Stimulated activated CD8-positive, alpha-beta memory T cell treated with anti-CD3 and anti-CD28 coated beads, Interleukin-12 subunit alpha, Interleukin-12 subunit beta, amount 100 ng/mL, for 4 hours (primary cell): ENCODE measurements at places on chromosomes 6 and 20.

GRCh38 chr6:17957904-17958620 is 29.4 kb downstream of the KIF13A start:
- no peak for DNase-seq

GRCh38 chr6:36852481-36853147 is 13.4 kb upstream of the CPNE5 start:
- DNase-seq, result no peak

DNA sequence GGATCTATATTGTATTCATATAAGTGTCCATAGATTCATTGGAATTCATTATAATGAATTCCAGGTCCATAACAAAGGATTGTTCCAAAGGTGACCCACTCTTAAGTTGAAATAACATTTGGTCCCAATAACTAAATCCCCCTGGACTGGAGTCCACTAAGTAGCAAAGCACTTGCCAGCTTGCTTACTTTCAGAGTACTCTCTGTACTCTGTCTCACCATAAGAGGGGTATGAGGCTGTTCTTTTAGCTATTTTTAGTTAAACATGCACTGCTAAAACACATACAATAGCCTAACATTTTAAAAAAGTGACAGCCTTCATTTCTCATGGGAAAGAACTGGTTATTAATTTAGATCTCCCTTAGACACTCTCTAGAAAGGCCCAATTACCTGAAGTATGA is 16.7 kb upstream of the ARHGAP18 start:
- no peak for DNase-seq

GRCh38 chr20:5033566-5033965 is 32.3 kb upstream of the SLC23A2 start:
- DNase-seq, result no peak
